ENCODE measurements at places on chromosomes 5 and 9. TPM values are rescaled to one million over a fixed set of nuclear protein-coding genes. Genes with fewer than 3 reads are reported as not detected.
A peak's percentile ranks its signal among the peaks of the same experiment; 100 is the strongest.

DNA sequence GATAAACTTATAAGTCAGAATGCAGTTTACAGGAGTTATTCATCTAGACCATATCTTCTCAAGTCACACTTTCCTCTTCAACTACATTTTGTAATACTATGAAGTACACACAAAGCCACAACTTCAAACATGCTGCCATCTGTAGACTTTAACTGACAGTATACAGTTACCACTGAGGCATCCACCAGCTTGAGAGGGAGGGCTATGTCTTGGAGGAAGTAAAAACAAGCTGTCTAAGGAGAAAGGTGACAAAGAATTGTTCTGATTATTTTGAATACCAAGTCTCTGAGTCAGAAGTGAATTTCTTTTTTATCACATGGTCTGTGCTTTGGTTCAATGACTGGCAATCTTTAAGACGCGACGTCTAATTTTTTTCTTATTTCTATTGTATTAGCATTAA is 97.6 kb upstream of the CDH10 start:
- H3K27ac ChIP-seq, result no peak overlapping the region
- H3K4me3 ChIP-seq, result no peak overlapping the region
- no peak for DNase-seq
- H3K36me3 ChIP-seq, result no peaks in the 10 kb centered on the region
- H3K27me3 ChIP-seq, result no peaks in the 10 kb centered on the region

Gene ECM2
- 14.5 TPM for total RNA-seq

DNA sequence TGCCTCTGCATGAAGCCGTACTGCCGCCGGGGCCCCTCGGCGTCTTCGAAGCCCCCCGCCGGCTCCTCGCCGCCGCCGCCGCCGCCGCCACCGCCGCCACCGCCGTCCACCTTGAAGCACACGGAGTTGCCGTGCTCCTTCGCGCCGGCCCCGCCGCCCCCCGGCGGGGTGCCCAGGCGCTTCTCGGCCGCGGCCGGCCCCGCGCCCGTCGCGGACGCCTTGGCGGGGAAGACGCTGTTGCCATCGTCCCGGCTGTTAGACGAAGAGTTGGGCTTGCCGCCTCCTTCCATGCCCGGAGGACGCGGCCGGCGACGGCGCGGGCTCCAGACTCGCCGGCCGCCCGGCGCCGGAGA is 400 bp downstream of the HCN1 start:
- no peaks in the 10 kb centered on the region for H3K36me3 ChIP-seq
- peaks cover 3% of the 10 kb centered on the region for H3K4me1 ChIP-seq
- DNase-seq, result no peak
- H3K4me3 ChIP-seq, result peak overlapping the region; percentile 13

Gene PIGO
- total RNA-seq, result 9.7 TPM

Gene OR1J2
- not detected for total RNA-seq

Gene TUT7
- 16.7 TPM for total RNA-seq

DNA sequence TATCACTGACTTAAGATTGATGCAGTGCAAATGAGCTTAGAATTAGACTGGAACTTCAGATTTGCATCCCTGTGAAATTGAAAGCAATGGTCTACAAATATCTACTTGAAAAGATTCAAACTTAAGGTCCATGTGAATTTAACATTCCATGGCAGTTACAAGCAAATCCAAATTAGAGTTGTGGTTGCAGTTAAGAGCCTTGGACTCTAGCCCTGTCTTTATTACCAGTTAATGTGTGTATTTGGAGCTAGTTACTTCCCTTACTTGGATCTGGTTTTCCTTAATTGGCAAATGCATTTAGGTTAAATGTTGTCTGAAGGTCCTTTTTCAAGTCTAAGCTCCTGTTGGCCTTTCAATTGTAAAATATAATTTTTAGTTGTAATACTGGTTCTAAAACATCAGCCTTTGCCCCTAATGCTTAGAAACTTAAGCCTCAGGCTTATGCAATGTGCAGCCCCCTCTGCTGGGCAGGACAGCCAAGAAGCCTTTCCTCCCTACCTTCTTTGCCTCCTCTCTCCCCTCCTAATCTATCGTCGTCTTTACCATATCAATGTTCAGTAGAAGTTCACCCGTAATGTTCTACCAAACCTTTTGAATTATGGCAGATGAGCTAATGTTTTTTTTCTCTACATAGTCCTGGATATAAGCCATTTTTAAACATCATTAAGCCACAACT is 59.5 kb downstream of the ERMP1 start:
- H3K27me3 ChIP-seq, result no peaks in the 10 kb centered on the region
- H3K27ac ChIP-seq, result no peak overlapping the region
- H3K4me1 ChIP-seq, result no peaks in the 10 kb centered on the region
- no peak overlapping the region for H3K4me3 ChIP-seq

Gene ANKS6
- total RNA-seq, result 6.4 TPM

Gene GZMA
- total RNA-seq, result not detected

Gene ZFP2
- total RNA-seq, result 1.2 TPM

Gene PHF24
- total RNA-seq, result 0.35 TPM

DNA sequence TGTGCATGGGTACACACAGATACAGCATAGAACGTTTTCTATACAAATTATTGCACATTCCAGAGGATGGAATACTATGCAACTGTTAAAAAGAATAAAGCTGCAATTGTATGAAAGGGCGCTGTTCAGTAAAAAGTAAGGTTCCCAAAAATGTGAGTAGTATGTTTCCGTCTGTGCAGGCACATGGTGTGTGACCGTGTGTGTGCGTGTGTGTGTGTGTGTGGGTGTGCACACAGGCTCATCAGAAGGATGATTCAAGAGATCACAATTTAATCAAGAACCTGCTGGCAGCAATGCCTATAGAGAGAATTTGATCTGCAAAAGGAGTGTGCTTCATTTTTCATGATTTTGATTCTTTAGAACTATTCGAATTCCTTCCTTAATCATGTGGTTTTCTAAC is 76.3 kb downstream of the SEMA4D start:
- no peak for DNase-seq
- H3K4me1 ChIP-seq, result no peaks in the 10 kb centered on the region
- no peaks in the 10 kb centered on the region for H3K36me3 ChIP-seq
- no peak overlapping the region for H3K27ac ChIP-seq

GRCh38 chr9:69339620-69340019 is 14.6 kb downstream of the ENTREP1 start:
- H3K36me3 ChIP-seq, result no peaks in the 10 kb centered on the region
- H3K4me1 ChIP-seq, result peaks cover 25% of the 10 kb centered on the region
- peak; percentile 41 for DNase-seq
- peak overlapping the region; percentile 11 for H3K27ac ChIP-seq
- H3K4me3 ChIP-seq, result no peak overlapping the region
- no peaks in the 10 kb centered on the region for H3K27me3 ChIP-seq

Gene OSMR
- 9.5 TPM for total RNA-seq

- no peak overlapping the region for H3K27ac ChIP-seq
- H3K4me3 ChIP-seq, result no peak overlapping the region
- H3K36me3 ChIP-seq, result no peaks in the 10 kb centered on the region
- H3K27me3 ChIP-seq, result no peaks in the 10 kb centered on the region
- DNase-seq, result no peak
Measured at GRCh38 chr5:6780802-6781391, 67.7 kb downstream of the TENT4A start.

DNA sequence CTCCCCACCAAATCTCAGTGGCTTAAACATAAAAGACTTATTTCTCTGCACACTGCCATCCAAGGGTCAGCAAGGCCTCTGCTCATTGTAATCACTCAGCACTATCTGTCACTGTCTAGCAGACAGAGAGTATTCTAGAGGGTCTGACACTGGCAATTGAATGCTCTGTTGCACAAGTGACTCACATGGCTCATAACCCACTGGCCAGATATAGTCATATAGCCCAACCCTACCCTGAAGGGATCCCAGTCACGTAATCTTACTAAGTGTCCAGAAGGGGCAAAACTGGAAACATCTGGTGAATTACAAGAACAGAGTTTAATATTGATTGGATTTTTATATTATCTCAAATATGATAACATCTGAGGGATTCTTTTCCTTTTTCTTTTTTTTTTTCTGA is 80.7 kb downstream of the TSSK1B start:
- no peak for DNase-seq
- no peaks in the 10 kb centered on the region for H3K27me3 ChIP-seq
- H3K27ac ChIP-seq, result no peak overlapping the region
- no peak overlapping the region for H3K4me3 ChIP-seq
- peaks cover 16% of the 10 kb centered on the region for H3K4me1 ChIP-seq
- H3K36me3 ChIP-seq, result no peaks in the 10 kb centered on the region

DNA sequence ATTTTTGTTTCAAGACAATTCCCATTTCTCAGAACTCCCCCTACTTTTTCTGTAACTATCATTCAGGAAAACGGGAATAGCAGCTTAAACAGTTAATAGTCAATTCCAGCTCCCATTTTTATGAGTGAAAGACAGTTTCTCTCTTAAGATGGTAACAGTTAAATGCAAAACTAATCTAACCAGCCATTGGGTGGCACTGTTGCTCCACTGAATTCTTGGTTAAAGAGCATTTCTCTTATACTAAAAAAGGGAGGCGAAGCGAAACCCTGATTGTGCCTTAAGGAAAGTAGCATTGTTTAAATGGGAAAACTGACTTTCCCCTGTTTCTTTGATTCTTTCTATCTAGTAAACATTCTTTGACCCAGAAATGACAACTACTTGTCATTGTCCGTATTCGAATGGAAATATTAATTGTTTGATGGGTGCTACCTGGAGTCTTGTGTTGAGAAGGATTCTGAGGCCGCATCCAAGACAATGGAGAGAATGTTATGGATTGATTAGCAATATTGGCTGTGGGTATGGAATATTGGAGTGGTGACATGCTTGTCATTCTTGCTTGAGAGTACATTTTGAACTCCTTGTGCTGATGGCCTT is 507.8 kb downstream of the MAT2B start:
- H3K36me3 ChIP-seq, result no peaks in the 10 kb centered on the region
- H3K4me3 ChIP-seq, result no peak overlapping the region
- no peak overlapping the region for H3K27ac ChIP-seq
- H3K27me3 ChIP-seq, result no peaks in the 10 kb centered on the region

GRCh38 chr9:134908524-134909309 is 9.0 kb downstream of the FCN1 start:
- H3K4me1 ChIP-seq, result no peaks in the 10 kb centered on the region
- H3K27ac ChIP-seq, result no peak overlapping the region
- H3K4me3 ChIP-seq, result no peak overlapping the region
- no peaks in the 10 kb centered on the region for H3K36me3 ChIP-seq
- no peak for DNase-seq

DNA sequence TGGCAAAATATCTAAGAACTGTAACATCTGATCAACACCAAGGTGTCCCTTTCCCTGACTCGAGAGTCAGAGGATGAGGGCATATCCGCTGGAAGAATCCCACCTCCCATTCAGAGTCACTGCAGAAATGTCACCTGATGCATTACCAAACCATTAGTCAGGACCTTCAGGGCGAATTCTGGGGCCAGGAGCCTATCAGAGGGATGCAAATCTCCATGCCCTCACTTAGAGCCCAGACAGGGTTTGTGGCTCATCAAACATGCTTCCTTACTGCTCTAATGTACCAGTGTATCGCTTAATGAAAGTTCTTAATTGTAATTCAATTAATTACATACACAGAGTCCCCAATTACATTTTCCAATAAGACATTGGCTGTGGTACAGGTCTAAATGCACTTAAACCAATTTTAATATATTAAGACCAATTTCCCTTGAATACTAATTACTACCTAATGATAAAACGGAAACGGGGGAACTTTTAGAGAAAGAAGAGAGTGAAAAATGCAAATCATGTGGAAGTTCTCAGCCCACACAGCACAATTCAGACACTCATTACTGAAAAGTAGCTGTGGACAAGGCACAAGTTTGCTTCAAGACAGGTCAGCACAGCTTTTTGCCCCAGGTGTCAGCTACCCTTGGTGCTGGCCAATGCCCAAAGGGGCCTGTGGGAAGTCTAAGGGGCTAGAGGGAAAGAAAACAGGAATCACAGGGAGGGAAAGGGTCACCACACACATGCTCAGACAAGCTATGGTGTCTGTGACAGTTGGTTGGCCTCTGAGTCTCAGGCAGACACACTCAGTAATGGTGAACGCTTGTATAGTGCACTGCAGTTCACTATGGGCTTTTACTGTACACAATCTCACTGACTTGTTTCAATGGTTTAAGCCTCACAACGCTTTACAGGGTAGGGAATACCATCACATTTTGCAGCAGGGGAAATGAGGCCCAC is 211.6 kb downstream of the MAPKAP1 start:
- no peak overlapping the region for H3K4me3 ChIP-seq
- H3K27me3 ChIP-seq, result no peaks in the 10 kb centered on the region
- no peaks in the 10 kb centered on the region for H3K36me3 ChIP-seq
- no peaks in the 10 kb centered on the region for H3K4me1 ChIP-seq

GRCh38 chr5:135964670-135965320 is 10.0 kb upstream of the LECT2 start:
- no peak for DNase-seq
- no peak overlapping the region for H3K4me3 ChIP-seq
- H3K36me3 ChIP-seq, result no peaks in the 10 kb centered on the region
- H3K4me1 ChIP-seq, result no peaks in the 10 kb centered on the region
- H3K27me3 ChIP-seq, result no peaks in the 10 kb centered on the region

- H3K4me3 ChIP-seq, result no peak overlapping the region
- no peak for DNase-seq
- no peak overlapping the region for H3K27ac ChIP-seq
- no peaks in the 10 kb centered on the region for H3K36me3 ChIP-seq
- H3K27me3 ChIP-seq, result no peaks in the 10 kb centered on the region
Measured at GRCh38 chr5:167864801-167865200, 426.6 kb upstream of the WWC1 start.

- peaks cover 25% of the 10 kb centered on the region for H3K4me1 ChIP-seq
- H3K36me3 ChIP-seq, result no peaks in the 10 kb centered on the region
- H3K4me3 ChIP-seq, result no peak overlapping the region
- DNase-seq, result no peak
- no peaks in the 10 kb centered on the region for H3K27me3 ChIP-seq
Measured at GRCh38 chr9:76371901-76372300, 22.3 kb downstream of the RFK start.

- H3K4me1 ChIP-seq, result no peaks in the 10 kb centered on the region
- H3K4me3 ChIP-seq, result no peak overlapping the region
- H3K27me3 ChIP-seq, result no peaks in the 10 kb centered on the region
Measured at GRCh38 chr5:35436400-35437057, 181.1 kb upstream of the SPEF2 start.

Gene TENT4A
- total RNA-seq, result 11.2 TPM

GRCh38 chr9:94112716-94113465 is 28.6 kb downstream of the PTPDC1 start:
- no peak overlapping the region for H3K4me3 ChIP-seq
- H3K36me3 ChIP-seq, result no peaks in the 10 kb centered on the region
- DNase-seq, result no peak
- H3K27ac ChIP-seq, result no peak overlapping the region
- H3K4me1 ChIP-seq, result peaks cover 7% of the 10 kb centered on the region

Gene ADAMTS13
- 1.0 TPM for total RNA-seq

All from heart left ventricle (tissue), 16 donors.